Hepatocyte (in vitro differentiated cells): ENCODE measurements at places on chromosomes 1 and 21. TPM values are rescaled to one million over a fixed set of nuclear protein-coding genes. Genes with fewer than 3 reads are reported as not detected.

MYBPH gene
- 0.70 TPM in 1 of 2 replicates, not detected in the other for polyA plus RNA-seq

GRCh38 chr1:55574691-55575225 lies 359.6 kb upstream of the USP24 start:
- DNase-seq, result no peak

DNA sequence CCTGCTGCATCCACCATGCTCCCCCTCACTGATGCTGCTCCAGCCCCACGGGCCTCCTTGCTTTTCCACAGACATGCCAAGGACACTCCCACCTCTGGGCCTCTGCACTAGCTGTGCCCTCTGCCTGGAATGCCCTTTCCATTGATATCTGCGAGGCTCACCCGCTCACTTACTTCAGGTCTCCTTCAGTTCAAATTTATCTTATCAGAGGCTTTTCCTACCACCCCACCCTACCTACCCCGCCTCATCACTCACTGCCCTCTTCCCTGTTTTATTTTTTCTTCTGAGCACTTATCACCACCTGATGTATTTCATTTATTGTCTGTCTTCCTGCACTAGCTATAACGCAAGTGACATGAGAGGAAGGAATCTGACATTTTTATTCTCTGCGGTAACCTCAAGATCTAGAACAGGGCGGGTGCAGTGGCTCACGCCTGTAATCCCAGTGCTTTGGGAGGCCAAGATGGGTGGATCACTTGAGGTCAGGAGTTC lies 7.0 kb downstream of the HSPG2 start:
- DNase-seq, result no peak

GRCh38 chr1:221335161-221336101 lies 406.5 kb downstream of the DUSP10 start:
- peak; percentile 13 for DNase-seq

GRCh38 chr1:243390162-243390791 lies 134.4 kb downstream of the SDCCAG8 start:
- DNase-seq, result no peak

GRCh38 chr21:25326181-25326580 lies 281.1 kb downstream of the MRPL39 start:
- DNase-seq, result no peak

DNA sequence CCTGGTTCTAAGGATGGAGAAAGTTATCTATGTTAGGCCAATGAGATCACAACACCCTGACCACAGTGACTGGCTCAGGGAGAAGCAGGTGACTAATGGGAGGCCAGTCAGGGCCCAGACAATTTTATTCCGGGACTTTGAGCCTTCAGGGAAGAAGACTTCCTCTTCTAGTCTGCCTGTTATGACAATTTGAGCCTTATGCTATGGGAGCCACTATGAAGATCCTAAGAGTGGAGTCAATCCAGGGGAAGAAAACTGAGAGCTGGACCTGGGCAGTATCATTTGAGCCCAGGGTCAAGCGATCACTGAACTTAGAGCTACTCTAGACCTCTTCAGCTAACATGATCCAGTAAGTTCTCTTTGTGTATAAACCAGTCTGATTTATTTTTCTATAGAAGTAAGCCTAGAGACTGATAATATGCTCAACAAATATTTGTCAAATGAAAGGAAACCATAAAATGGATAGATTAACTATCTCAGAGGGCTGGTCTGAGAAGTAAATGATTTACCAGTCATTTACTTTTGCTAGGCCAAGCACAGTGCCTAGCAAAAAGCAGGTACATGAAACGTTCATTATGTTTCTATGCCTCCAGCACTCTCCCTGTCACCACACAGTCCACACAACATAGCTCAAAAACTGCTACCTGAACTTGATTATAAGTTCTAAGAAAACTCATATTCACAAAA lies 4.2 kb upstream of the C1orf141 start:
- peak; percentile 63 for DNase-seq

DNA sequence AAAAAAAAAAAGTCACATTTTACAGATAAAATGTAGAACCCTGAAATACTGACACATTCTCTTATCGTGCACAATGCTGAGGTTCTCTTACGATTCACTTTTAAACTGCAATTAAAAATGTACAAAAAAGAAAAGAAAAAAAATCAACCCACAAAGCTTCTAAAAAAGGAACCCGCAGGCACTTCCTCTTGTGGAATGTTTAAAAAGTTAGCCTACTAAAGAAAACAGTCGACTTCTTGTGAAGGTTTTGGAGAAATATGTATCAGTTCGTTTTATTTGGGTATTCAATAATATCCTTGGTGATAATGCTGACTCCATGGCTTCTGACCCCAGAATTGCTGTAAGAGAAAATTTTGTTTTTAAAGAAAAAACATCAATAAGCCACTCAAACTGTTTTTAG lies 10.2 kb downstream of the HNRNPU start:
- no peak for DNase-seq

- DNase-seq, result no peak
Measured at GRCh38 chr1:171654201-171654941, 1.9 kb upstream of the MYOC start.

DNA sequence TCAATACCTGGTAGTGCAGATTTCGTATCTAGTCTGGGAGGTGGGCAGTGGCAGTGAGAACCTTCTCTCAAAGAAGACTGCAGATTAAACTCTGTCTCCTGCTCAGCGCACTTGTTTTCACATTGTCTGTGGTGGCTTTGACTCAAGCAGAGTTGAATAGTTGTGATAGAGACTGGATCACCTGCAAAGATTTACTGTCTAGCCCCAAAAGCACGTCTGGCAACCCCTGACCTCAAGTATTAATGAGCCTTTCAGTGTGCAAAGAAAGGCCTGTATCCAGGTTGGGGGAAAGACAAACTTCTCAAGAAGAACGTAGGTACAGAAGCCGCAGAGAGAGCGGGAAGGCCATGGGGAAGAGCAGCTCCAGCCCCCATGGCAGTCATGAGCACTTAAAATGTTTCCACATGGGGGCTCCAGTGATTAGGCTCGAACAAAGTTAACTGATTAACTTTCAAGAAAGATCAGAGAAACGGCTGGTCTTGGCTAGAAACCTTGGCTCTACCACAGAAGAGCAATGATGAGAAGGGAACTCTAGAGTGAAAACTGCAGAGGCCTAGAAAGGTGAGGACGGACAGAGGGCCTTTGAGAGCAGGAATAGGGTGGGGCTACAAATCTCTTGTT lies 15.2 kb downstream of the HENMT1 start:
- no peak for DNase-seq

GRCh38 chr21:44598061-44598460 lies 2.3 kb upstream of the KRTAP10-7 start:
- DNase-seq, result no peak

GRCh38 chr1:219699870-219700269 lies 87.0 kb upstream of the ZC3H11B start:
- no peak for DNase-seq
